ENCODE measurements at places on chromosomes 5 and 9.

- no peak for DNase-seq
Measured at GRCh38 chr5:2892466-2893000, 141.1 kb upstream of the IRX2 start.

DNA sequence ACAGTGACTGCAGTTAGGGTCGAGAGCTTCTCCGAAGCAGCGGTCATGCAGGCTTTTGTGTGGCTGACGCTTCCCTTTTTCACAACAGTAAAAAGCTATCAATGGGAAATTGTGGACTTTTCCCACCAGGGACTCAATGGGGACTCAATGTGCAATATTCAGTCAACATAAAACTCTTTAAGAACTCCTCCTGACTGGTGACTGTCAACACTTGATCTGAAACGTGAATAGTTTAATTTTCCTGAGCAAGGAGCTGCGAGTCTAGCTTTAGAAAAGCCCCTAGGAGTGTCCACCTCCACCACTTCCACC lies 28.7 kb downstream of the EXOC3 start:
- DNase-seq = no peak

DNA sequence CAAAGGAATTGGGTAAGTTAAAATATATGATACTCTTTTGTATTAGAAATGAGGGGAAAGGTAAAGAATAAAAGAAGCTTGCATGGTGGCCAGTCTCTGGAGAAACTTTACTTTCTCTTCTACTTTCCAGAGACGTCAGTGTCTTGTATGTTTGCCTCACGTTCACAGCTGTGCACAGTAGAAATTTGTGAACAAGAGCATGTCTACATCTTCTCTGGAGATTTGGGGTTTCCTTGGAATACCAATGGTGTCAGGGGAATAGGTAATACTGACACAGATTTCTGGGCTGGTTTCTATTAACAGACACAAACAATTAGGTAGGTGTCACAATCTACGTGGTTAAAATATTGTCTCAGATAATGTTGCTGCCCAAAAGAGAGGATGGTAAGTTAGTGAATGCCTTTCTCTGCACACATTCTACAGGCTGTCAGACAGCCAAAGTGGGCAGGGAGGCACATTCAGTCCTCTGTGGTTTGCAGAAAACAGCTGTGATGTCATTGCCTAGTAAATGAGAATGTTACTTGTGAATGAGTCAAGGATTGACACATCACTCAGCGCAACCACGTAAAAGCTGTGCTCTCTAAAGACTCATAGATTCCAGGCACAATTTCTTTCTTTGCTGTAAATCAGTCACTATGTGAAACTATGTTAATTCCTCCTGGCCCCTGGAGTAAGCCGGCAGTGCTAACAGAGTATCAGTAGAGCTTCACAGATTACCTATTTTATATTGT lies 397.1 kb downstream of the MAN2A1 start:
- no peak for DNase-seq

- no peak for DNase-seq
Measured at GRCh38 chr5:72402381-72402890, 82.3 kb downstream of the PTCD2 start.

DNA sequence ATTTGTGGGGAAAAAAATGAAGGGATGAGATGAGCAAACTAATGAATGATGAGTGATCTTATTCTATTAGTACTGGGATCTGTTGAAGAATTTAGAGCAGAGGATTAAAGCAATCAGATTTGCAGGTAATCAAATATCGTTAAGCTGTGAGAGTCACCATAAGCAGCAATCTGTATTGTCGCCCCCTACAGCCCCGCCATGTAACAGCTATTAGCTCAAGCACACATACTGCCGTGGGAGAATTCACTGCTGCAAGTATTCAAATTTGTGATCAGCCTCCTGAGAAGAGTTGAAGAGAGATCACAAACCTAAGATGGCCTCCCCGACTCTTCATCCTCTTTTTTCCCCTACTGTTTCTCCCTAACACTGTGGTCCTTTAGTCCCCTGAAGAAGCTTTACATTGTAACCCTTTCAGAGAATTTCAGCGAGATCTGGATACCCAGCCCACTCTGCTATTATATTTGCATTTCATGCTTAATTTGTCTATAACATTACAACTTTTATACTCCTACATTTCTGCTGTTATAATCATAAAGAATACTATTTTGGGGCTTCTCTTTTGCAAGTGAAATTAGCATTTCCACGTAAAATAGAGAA lies 28.5 kb upstream of the PHF24 start:
- no peak for DNase-seq

- no peak for DNase-seq
Measured at GRCh38 chr9:133471551-133472276, 7.2 kb downstream of the SLC2A6 start.

GRCh38 chr5:28254846-28255245 lies 1216.5 kb upstream of the CDH9 start:
- DNase-seq = no peak

GRCh38 chr5:154287136-154287535 lies 96.6 kb downstream of the GALNT10 start:
- DNase-seq = no peak

DNA sequence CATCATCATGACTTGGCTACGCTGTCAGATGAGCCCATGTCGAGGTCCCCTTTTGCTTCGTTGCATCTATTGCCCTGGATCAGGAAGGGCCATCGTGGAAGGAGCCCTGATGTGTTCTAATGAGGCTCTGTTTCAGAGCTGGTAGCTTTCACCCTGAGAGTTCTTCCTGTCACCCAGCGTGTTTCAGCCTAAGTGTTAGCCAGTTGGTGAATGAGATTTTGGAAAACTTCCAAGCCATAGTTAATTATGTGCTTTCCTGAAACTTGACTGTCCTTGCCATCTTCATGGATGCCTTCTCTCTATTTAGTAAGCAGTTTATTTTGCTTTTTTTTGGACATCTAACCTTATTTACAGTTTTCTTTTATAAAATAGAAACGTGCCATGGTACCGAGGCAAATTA lies 1695.4 kb upstream of the WWC1 start:
- no peak for DNase-seq

DNA sequence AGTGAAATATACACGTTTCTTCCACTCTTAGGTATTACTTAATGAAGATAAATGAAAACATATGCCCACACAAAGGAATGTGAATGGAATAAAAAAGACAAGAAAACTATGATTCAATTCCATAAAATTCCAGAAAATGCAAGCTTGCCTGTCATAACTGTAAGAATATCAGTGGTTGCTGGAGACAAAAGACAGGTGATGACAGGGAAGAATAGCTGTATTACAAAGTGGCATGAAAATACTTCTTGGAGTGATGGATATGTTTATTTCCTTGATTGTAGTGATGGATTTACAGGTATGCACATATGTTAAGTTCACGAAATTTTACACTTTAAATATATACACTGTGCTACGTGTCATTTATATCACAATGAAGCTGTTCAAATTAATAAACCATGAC lies 553.3 kb downstream of the HTR1A start:
- no peak for DNase-seq

DNA sequence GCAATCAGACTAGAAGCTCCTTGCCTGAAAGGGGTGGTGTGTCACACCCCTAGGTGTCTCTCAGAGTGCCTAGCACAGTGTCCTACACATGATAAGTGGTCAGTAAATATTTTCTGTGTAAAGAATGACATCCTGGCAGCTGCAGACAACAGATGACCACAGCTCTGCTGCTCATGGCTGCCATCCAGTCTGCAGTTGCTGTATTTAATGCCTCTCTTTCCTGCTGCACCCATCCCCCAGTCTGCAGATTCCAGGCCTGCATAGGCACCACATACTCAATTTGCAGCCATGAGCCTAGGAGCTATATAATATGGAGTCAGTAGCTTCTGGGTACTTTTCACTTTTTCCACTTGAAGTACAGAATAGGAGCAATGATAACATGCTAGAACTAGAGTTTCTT lies 94.9 kb upstream of the NR4A3 start:
- DNase-seq = no peak

GRCh38 chr5:115456539-115457040 lies 88.0 kb downstream of the FEM1C start:
- DNase-seq = no peak

DNA sequence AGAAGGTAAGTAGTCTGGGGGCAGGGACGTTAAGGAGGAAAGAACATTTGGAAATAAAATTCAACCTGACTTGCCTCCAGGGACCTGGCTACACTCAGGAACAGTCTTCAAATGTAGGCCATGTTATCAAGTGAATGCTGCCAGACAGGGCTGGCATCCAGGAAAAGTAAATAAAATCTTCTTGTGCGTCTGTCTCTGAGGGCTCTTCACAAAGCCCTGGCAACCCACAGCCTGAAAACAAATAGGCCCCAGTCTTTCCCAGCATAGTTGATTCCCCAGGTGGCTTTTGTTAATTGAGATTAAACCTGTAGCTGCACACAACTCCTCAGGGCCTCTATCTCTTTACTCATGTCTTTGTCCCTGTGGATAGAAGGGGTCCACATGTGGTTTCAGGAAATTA lies 55.4 kb downstream of the STK32A start:
- no peak for DNase-seq

- no peak for DNase-seq
Measured at GRCh38 chr5:56369361-56369811, 136.3 kb upstream of the ANKRD55 start.

DNA sequence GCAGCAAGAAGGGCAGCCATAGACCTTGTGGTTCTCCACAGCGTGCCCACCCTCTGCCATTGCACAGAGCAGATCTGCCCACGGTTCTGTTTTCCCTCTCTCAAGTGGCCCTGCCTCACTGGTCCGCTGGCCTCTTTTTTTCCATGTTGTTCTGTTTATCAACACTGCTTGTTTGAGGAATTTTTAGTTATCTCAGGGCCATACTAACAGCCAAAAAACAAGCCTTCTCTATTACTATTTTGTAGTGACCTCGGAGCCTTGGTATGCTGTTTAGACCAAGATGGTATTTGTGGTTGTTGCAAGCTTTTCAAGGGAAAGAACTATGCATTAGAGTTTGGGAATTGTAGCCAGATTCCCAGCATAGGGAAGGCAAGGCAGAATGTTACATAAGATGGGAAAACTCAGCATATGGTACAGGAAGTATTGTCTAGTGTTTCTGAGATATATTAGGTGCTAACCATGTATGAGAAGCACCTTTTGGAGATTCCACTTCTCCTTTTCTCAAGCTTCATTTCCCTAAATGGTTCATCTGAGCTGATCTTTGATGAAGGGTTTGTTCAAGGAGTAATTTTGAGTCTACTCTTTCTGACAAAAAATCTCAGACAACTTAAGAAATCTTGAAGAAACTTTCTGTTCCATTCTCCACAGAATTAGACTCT lies 54.3 kb downstream of the NUP214 start:
- no peak for DNase-seq

GRCh38 chr9:137453643-137454081 lies 5.5 kb downstream of the NSMF start:
- DNase-seq = no peak

DNA sequence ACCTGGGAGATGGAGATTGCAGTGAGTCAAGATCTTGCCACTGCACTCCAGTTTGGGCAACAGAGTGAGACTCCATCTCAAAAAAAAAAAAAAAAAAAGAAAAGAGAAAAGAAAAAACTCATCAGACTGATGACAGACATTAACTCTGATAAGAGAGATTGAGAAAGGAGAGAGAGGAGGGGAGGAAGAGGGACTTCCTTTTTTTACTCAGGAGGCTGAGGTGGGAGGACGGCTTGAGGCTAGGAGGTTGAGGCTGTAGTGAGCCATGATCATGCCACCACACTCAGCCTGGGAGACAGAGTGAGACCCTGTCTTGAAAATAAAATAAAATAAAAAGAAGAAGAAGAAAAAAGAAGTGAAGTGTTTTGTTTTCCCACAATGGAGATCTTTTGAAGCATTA lies 9.7 kb upstream of the MSMP start:
- no peak for DNase-seq

- DNase-seq = no peak
Measured at GRCh38 chr9:133728856-133729616, 9.1 kb downstream of the SARDH start.

- DNase-seq = no peak
Measured at GRCh38 chr5:11584017-11584416, 320.2 kb downstream of the CTNND2 start.

Measured in stimulated activated CD4-positive, alpha-beta T cell treated with anti-CD3 and anti-CD28 coated beads, Interleukin-1b, Interleukin-23, amount 100 ng/mL, for 1 hour (primary cell).